Activated B cell treated with CpG ODN at 0.5 μM for 24 hours (primary cell): ENCODE measurements at places on chromosomes 11 and 22. TPM values are rescaled to one million over a fixed set of nuclear protein-coding genes. Genes with fewer than 3 reads are reported as not detected.

MIOX gene
- 0.15 and 0.22 TPM in 2 replicates for total RNA-seq

APOBEC3G gene
- 145 and 152 TPM in 2 replicates for total RNA-seq

CYB561A3 gene
- total RNA-seq = 397 and 433 TPM in 2 replicates

- no peak for DNase-seq
Measured at GRCh38 chr11:90251599-90251998, 28.8 kb upstream of the CHORDC1 start.

DNA sequence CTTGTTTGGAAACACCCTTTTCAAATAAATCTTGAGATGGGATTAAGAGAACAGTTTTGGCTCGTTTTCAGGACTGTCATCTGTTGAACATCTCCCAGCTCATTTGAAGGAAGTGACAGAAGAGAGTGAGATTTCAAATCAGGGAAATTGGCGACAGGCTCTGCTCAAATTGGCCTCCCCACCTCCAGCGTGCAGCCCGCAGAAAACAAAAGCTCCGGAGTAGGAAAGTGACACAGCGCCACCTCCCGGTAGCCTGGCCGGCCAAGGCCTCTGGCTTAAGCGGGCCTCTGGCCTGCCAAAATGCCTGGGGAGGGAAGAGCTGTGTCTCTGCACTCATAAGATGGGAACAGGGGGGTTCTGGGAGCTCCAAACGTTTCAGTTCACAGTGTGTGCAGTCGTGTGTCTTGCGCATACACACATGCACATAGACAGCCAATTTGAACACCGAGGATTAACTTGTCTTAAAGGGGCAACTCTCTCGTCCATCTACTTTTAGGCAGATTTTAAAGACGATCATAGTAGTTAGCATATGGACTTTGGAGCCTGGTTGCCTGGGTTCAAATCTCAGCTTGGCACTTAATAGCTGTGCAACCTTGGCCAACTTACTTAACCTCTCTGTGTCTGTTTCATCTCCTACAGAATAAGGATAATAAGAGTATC, 132.7 kb upstream of the RCN1 start:
- no peak for DNase-seq

DNA sequence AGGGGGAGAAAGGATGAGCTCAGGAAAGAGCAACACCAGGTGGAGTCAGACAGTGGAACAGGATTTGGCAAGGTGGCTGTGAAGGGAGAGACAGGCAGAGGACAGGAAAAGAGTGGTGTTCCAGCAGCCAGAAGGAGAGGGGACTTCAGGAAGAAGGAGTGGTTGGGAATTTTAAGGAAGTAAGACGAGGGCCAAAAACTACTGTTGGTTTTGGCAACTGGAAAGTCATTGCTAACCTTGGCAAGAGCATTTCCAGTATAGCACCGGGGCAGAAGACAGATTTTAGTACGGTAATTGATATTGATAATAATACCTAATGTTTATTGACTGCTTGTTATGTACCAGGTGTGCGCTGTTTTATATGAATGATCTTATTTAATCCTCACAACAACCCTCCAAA, 15.4 kb upstream of the DDX6 start:
- no peak for DNase-seq

GRCh38 chr11:126212089-126212660, 593 bp downstream of the FAM118B start:
- no peak for DNase-seq

- no peak for DNase-seq
Measured at GRCh38 chr11:3799143-3799542, 1.8 kb upstream of the NUP98 start.

DNA sequence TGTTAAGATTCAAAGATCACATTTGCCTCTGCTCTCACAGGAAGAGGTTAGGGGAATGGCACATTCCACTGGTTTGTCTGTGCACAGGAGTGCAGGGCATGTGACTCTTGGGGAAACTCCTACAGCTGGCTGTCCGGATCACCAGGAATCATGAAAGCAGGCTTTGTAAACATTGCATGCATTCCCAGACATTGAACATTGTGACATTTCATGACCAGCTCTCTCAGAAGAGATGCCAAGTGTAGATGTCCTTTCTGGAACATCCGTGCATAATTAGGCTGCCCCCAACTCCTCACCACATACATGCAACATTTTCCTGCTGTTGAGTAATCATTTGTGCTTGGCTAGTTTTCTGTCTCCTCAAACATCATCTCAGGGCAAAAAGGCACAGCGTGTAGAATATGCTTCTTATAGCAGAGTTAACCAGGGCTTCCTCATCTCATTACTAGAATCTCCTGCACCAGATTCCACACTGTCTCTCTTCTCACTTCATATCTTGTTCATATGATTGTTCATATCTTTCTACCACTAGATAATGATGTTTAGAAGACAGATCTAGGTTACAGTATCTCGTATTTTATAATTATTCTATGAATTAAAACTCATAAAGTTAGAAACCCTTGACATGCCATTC, 694.7 kb downstream of the NTM start:
- no peak for DNase-seq

GRCh38 chr11:30016588-30017363, at the start of gene KCNA4:
Gene KCNA4 (minus strand): TSS chr11:30017030. CDS start chr11:30012678, 4,352 bp downstream.
- DNase-seq = no peak
